ENCODE measurements at places on chromosomes 2 and 18.

DNA sequence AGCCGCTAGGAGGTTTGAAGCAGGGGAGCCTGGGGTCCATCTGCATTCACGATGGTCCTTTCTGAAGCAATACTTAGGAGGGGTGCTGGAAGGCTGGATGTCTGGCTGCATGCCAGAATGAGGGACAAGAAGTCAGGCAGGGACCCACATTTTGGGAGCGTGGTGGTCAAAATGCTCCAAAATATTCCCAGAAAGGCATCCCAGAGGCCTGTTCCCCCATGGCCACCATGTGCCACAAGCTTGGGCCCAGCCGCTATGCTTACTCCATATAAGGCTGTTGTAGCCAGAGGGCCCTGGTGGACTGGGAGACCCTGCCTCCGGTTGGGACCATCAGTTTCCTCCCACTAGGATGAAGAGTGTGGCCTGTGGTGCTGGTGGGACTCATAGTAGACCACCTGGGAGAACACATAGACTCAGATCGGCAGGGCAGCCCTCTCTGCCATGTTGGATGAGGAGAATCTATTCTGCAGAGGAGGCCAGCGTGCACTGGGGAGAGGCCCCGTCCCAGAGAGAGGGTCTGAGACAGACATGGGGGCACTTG is 3.6 kb upstream of the PROM2 start:
- DNase-seq, result no peak

- no peak for DNase-seq
Measured at GRCh38 chr2:166234112-166234846, 106.5 kb upstream of the SCN1A start.

DNA sequence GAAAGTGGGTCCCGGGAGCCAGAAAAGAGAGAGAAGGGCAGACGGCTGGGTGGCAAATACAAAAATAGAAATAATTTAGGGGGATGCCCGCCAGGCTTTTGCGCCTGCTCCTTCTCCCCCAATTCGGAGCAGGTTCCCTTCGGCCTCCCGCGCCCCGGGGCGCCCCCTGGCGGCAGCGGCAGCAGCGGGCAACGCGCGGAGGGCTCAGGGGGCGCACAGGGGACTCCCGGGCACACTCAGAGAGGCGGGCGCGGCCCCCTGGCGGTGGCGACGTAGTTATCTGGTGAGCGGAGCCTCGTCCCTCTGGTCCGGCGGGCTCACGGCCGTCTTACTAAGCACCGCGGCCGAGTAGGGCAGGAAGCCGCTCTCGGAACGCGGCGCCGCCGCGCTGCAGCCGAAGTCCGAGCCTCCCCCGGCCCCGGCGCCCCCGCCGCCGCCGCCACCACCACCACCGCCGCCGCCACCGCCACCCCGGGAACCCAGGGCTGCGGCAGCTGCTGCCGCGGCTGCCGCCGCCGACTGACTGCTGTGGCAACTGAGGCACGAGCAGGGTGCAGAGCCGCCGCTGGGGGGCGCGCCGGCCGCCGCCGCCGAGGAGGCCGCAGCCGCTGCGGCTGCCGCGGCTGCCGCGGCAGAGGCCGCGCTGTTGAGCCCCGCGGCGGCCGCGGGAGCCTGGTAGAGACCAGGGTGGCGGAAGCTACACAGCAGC is 3.8 kb downstream of the EVX2 start:
- DNase-seq, result no peak

GRCh38 chr2:54701029-54701428 is 22.4 kb upstream of the EML6 start:
- DNase-seq, result no peak

DNA sequence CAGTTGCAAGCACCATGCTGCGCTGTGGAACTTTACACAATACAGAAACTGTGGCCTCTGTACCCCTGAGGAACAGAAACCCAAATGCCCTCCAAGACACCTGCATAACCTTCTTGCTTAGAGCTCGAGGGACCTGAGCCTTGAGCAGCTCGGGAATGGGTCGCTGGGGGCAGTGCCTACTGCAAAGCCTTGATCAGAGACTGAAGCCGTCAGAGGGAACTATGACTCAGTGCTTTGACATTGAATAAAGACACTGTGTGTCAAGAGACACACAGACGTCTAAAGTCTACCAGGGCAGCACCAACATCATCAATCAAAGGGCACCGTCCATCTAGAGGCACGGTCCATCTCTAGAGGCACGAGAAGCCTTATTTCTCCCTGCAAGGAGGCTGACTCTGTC is 30.6 kb downstream of the GPR45 start:
- no peak for DNase-seq

- DNase-seq, result no peak
Measured at GRCh38 chr18:46184727-46185126, 80.5 kb downstream of the HAUS1 start.

DNA sequence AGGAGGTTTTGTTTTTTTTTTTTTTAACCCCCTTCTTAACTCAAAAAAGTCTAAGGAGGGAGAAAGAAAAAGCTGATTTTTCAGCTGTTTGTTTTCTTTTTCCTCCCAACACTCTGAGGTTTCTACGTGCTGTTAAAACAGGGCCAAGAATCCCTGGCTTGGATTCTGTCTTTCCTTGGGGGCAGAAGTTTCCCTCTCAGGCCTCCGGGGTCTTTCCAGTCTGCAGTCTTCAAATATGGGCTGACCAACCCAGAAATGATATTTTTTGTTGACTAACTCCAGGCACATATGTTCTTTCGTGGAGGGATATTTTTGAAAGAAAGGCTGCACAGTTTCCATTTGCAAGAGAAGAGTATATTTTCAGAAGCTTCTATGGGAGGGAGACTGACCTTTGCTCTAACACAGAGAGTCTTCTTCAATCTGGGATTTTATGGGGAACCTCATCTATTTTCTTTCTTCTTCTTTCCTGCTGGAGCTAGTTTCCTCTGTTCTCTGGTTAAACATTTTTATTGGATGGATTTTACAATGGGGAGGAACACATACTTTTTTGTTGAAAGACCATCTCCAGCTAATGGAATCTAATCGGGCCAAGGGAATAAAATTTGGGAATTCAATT is 93.3 kb upstream of the SPRED2 start:
- no peak for DNase-seq

GRCh38 chr2:124501575-124502152 is 476.6 kb downstream of the CNTNAP5 start:
- no peak for DNase-seq

GRCh38 chr2:233082931-233083755 is 23.0 kb downstream of the INPP5D start:
- no peak for DNase-seq

DNA sequence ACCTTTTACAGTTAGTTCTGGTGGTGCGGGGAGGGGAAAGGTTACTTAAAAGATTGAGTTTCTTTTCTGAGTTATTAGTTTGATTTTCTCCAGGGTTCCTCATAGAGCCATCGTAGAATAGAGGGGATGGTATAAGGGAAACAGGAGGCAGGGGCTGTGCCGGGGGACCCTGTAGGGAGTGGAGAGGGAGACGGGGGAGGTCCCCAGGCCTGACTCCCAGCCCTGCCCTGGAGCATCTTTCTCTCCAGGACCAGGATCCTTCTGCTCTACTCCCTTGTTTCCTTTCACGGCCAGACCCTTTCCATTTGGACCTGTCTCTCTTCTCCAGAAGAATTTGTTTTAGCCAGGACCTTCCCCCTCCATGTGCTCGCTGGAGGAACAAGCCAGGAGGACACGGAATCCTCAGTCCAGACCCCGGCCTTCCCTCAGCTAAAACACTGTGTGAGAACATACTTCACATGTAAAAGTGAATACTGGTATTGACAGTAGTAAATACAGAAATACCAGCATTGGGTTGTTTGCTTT is 35.4 kb downstream of the DGKD start:
- no peak for DNase-seq

DNA sequence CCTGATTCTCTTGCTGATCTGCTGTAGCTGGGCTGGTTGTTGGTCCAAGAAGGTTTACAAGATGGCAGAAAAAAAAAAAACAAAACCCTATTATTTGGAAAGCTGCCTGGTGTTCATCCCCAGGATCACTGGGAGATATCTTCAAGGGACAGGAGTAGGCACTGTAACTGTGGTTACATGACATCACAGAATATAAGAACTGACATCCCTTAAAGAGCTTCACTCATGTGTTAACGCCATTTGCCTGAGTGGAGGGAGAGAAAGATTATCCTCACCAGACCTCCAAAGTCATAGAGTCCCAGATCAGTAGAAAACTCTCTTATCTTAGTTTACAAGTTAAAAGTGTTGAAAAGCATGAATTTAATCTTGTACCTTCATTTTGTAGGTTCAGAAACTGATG is 95.3 kb upstream of the BZW1 start:
- DNase-seq, result no peak

DNA sequence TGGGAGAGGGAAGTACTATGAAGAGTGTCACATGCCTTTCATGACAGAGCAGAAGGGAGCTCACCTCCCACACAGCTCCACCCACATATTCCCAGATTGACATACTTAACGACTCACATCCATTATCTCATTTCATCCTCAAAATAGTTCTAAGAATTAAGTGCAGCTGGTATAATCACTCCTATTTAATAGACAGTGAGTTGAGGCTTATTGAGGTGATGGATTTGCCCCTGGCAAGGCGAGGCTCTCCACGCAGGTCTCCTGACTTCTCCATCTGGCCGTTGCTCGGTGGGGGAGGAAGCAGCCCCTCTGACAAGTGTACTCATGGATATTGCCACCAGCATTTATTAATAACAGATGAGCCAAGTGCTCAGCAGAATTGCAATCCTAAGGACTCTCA is 81.4 kb downstream of the TGOLN2 start:
- no peak for DNase-seq

- DNase-seq, result no peak
Measured at GRCh38 chr2:239378918-239379640, 21.7 kb downstream of the HDAC4 start.

DNA sequence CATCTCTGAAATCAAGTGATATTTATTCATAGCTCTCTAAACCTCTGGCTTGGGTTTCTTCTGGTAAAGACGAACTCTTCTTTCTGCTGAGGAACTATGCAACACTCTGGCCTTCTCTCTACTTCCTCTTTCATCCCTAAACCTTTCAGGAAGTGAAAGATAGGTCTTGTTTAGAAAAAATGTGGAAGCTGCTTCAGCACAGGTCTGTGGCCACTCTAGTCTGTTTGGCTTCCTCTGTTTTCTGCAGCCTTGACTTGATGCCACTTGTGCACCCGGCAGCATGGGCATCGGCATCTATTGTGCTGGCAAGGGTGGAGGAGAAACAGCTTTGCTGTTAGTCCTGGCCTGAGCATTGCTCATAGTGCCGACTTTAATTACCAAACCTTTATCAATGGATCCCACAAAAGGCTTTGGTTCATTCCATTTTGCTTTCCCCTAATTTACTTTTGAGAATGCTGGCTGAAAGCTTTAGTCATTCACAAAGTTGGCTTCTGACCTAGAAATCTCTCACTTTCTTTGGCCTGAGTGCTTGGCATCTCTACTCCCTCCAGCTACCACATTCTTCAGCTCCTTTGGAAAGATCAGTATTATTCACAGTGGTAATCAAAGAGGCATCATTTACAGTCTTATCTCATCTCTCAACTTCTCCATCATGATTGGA is 32.0 kb upstream of the GPR39 start:
- no peak for DNase-seq

- DNase-seq, result no peak
Measured at GRCh38 chr2:169579044-169579443, 5.1 kb upstream of the PPIG start.

DNA sequence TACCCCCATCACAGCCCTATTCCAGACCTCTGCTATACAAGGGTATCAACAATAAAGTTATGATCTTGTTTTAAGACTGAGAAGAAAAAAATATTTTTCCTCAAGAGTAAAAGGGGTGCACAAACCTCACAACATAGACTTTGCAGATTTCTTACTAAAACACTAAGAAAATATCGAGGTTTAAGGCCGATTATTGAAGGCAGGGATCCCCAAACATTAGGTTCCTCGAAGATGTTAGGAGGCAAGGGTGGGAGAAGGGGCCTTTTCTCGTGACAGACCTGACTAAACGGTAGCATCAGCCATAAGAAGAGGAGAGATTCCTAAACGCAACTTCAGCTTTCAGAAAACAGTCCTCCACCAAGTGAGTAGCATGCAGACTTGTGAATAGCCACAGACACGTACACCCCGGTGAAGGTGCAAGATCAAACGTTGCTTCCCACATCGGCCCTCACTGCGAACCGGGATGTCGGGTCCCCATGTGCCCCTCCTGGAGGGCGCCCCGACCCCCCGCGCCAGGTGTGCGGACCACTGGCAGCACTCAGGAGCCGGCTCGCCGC is 678 bp downstream of the PIAS2 start:
- peak; percentile 42 for DNase-seq

- DNase-seq, result no peak
Measured at GRCh38 chr18:48932462-48932818, 18.3 kb downstream of the SMAD7 start.

GRCh38 chr2:33284287-33284686 is 192.2 kb upstream of the RASGRP3 start:
- no peak for DNase-seq

GRCh38 chr2:85933753-85934594 is 45.2 kb upstream of the ST3GAL5 start:
- DNase-seq, result no peak

DNA sequence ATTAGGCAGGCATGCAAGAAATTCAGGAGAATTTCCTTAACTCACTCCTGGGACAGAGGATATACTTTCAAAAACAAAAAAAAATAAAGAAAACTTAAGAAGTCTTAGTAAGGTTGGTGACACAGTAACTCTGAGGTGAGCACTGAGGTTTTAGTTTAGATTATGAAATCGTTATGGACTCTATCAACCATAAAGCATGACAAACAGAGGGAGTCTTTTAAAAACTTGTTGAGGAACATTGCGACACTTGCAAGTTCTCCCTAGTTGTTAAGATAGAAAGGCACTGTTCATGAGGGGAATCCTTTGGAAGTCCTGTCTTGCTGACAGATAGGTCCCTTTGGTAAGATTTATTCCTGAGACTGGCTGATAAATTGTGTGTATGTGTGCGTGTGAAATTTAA is 194.3 kb upstream of the ERBB4 start:
- no peak for DNase-seq

DNA sequence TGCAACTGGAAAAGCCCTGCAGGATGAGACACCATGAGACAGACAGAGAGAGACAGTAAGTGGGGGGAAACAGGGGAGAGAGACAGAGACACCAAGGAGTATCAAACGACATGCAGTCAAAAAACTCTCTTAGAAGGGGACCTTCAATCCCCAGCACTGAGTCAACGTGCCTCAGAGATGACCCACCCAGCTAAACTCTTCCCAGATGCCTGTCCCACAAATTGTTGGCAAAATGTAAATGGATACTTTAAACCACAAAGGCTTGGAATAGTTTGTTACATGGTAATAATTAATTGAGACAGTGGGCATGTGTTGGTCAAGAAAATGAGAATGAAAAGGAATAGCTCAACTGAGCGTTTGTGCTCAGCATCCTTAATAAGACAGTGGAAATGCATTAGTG is 98.3 kb downstream of the GRB14 start:
- DNase-seq, result no peak
